Neural progenitor cell (in vitro differentiated cells): ENCODE measurements at places on chromosomes 4 and X. TPM values are rescaled to one million over a fixed set of nuclear protein-coding genes. Genes with fewer than 3 reads are reported as not detected.

DNA sequence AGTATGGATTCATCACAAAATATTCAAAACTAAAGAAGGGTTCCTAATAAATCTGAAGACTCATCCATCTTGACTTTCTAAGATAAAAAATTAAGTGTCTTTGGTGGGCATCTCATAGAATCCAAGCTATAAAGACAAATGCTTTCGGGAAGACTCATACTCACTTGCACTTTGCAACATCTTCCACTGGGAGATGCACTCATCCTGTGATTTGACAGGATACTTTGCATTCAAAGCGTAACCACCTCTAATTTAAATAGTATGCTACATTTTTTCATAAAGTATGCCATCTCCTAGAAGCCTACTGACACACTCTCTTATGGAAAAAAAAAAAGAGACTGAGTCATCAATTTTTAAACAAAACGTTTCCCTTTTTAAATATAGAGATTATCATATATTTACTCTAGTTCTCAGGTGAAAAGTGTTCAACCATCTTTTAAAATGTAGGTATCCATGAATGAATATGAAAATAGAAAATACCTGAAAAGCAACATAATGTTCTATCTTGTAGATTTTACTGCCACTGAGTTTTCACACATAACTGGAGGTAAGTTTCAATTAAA lies 119.6 kb downstream of the KLHL13 start:
- DNase-seq, result no peak
- no peak overlapping the region for H3K27ac ChIP-seq
- H3K36me3 ChIP-seq, result no peaks in the 10 kb centered on the region
- H3K4me1 ChIP-seq, result no peaks in the 10 kb centered on the region
- no peaks in the 10 kb centered on the region for H3K27me3 ChIP-seq

GRCh38 chr4:151206241-151207005 lies 70.5 kb upstream of the PRSS48 start:
- no peak overlapping the region for H3K27ac ChIP-seq
- DNase-seq, result no peak
- H3K36me3 ChIP-seq, result no peaks in the 10 kb centered on the region
- H3K4me1 ChIP-seq, result no peaks in the 10 kb centered on the region
- no peak overlapping the region for H3K4me3 ChIP-seq
- no peaks in the 10 kb centered on the region for H3K27me3 ChIP-seq

DNA sequence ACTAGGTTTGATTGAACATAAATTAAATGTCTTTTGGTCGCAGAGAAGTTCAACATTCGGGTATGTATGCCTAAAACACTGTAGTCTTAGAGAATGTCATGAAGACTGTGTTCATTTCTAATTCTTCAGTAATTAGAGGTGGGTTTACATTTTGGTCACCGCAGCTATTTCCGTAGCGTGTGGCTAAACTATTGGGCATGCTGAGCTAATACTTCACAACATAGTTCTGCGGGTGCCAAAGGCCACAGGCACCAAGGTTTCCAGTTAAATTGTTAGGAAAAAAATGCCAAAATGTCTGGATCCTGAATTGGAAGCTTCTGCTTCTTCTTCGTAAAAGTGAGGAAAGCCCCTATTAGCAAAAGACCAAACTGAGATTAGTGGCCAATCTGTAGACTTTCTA lies 25.1 kb downstream of the SMIM31 start:
- no peak overlapping the region for H3K4me3 ChIP-seq
- H3K36me3 ChIP-seq, result no peaks in the 10 kb centered on the region
- H3K27me3 ChIP-seq, result no peaks in the 10 kb centered on the region
- H3K27ac ChIP-seq, result no peak overlapping the region
- peaks cover 12% of the 10 kb centered on the region for H3K4me1 ChIP-seq

- no peaks in the 10 kb centered on the region for H3K36me3 ChIP-seq
- no peak for DNase-seq
- no peaks in the 10 kb centered on the region for H3K4me1 ChIP-seq
- no peaks in the 10 kb centered on the region for H3K27me3 ChIP-seq
- H3K4me3 ChIP-seq, result no peak overlapping the region
- H3K27ac ChIP-seq, result no peak overlapping the region
Observed at GRCh38 chr4:108099838-108100237, 68.9 kb downstream of the LEF1 start.

- no peaks in the 10 kb centered on the region for H3K36me3 ChIP-seq
- peaks cover 60% of the 10 kb centered on the region for H3K27me3 ChIP-seq
- H3K4me3 ChIP-seq, result no peak overlapping the region
- no peak overlapping the region for H3K27ac ChIP-seq
Observed at GRCh38 chrX:120306630-120307029, 4.6 kb downstream of the TMEM255A start.

- no peaks in the 10 kb centered on the region for H3K27me3 ChIP-seq
- peaks cover 14% of the 10 kb centered on the region for H3K4me1 ChIP-seq
- H3K36me3 ChIP-seq, result no peaks in the 10 kb centered on the region
- DNase-seq, result peak; percentile 18
- H3K4me3 ChIP-seq, result peak overlapping the region; percentile 42
Observed at GRCh38 chr4:68906780-68907137, 44.8 kb downstream of the UGT2A3 start.

GRCh38 chrX:25805744-25806143 lies 332.4 kb upstream of the MAGEB18 start:
- no peaks in the 10 kb centered on the region for H3K36me3 ChIP-seq
- no peak for DNase-seq
- H3K27ac ChIP-seq, result no peak overlapping the region
- no peaks in the 10 kb centered on the region for H3K27me3 ChIP-seq

- no peaks in the 10 kb centered on the region for H3K27me3 ChIP-seq
- no peak overlapping the region for H3K27ac ChIP-seq
Observed at GRCh38 chr4:112585977-112586736, 50.6 kb downstream of the ZGRF1 start.

DNA sequence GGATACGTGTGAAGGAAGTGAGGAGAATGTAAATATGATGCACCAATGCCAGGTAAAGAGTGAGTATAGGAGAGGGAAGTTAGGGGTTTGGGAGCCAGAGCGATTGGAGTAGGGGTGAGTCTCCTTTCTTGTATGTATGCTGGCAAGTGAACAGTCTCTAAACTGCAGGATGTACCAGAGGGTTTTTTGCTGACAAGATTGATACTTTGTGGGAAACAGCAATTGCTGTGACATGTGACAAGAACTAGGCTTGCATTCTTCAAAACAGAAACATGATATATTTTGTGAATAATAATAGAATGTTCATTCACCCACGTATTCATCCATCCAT lies 706 bp downstream of the CHIC1 start:
- no peak overlapping the region for H3K27ac ChIP-seq
- H3K27me3 ChIP-seq, result no peaks in the 10 kb centered on the region
- no peak for DNase-seq
- peak overlapping the region; percentile 51 for H3K4me3 ChIP-seq

- no peaks in the 10 kb centered on the region for H3K27me3 ChIP-seq
- DNase-seq, result no peak
Observed at GRCh38 chr4:66653937-66654336, 891.4 kb downstream of the CENPC start.

DNA sequence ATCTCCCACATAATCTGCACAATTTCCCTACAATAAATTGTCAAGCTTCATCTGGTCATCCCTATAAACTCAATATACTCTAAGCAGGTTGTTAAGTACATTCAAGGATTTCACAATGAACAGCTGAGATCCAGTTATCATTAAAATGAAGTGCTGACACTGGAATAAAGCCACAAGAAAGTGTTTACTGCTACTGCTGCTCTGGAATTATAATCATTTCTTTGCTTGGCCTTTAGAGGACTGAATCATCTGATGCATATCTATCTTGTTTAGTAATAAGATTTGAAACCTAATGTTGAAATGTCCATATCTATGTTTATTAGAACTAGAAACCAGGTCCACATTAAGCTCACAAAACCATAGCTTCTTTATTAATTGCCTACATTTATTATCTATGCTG lies 338.6 kb upstream of the ZFP42 start:
- DNase-seq, result no peak
- H3K4me1 ChIP-seq, result no peaks in the 10 kb centered on the region
- H3K27me3 ChIP-seq, result no peaks in the 10 kb centered on the region
- no peaks in the 10 kb centered on the region for H3K36me3 ChIP-seq
- H3K4me3 ChIP-seq, result no peak overlapping the region

- H3K27ac ChIP-seq, result no peak overlapping the region
- H3K27me3 ChIP-seq, result no peaks in the 10 kb centered on the region
- DNase-seq, result no peak
- H3K36me3 ChIP-seq, result no peaks in the 10 kb centered on the region
- no peak overlapping the region for H3K4me3 ChIP-seq
Observed at GRCh38 chrX:100973411-100973810, 3.9 kb downstream of the ARL13A start.

GRCh38 chr4:38109896-38110295 lies 149.7 kb downstream of the PTTG2 start:
- peak; percentile 84 for DNase-seq
- H3K27ac ChIP-seq, result peak overlapping the region; percentile 32
- H3K4me1 ChIP-seq, result peaks cover 54% of the 10 kb centered on the region
- no peaks in the 10 kb centered on the region for H3K36me3 ChIP-seq
- no peak overlapping the region for H3K4me3 ChIP-seq

DNA sequence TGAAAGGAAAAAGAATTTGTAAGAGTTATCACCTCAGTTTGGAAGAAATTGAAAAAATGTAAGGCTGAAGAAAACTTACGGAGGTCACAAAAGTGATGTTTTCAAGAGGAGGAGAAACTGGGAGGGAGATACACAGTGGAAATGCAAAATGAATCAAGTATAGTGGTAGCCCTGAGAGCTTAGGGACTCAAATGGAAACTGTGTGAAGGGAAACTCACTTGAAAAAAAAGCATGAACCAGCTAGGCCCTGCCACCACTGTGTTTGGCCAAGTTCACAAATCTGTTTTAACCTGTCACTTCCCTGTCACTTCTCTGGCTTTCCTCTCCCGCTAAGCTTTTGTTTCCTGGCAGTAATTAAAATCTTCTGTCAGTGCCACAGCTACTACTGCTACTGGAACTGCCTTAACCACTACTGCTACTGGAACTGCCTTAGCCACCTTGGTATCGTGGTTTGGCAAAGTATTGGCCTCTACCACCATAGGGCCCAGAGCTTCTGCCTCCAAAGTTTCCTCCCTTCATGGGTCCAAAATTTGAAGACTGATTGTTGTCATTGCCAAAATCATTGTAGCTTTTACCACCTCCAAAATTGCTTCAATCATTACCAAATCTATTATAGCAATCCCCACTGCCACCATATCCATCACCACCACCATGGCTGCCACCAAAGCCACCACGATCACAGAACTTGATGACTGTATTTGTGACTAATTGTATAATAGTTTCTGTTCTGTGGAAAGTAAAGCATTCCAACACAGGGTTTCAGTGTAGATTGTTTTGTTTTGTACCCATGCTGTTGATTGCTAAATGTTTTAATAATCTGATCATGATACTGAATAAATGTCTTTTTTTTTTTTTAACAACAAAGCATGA lies 41.5 kb downstream of the SMARCA5 start:
- H3K27ac ChIP-seq, result no peak overlapping the region
- DNase-seq, result no peak
- H3K27me3 ChIP-seq, result peaks cover 6% of the 10 kb centered on the region
- H3K4me1 ChIP-seq, result no peaks in the 10 kb centered on the region

- no peak overlapping the region for H3K4me3 ChIP-seq
- H3K27me3 ChIP-seq, result no peaks in the 10 kb centered on the region
- H3K27ac ChIP-seq, result no peak overlapping the region
- no peak for DNase-seq
Observed at GRCh38 chrX:44401151-44401550, 57.7 kb upstream of the EFHC2 start.

DNA sequence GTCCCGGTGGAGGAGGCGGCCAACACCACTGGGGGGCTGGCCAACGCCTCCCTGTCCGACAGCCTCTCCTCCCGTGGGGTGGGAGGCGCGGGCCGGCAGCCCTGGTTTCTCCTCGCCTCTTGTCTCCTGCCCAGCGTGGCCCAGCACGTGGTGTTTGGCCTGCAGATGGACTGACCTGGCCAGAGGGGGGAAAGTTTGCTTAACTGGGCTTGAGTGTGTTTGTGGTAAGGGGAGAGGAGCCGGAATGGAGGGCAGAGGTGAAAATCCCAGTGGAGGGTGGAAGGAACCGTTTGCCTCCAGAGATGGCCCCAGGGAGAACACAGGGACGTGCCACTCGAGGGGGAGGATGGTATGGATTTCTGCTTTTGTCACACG lies 27.6 kb downstream of the NYX start:
- H3K4me3 ChIP-seq, result no peak overlapping the region
- no peaks in the 10 kb centered on the region for H3K36me3 ChIP-seq
- no peak for DNase-seq
- H3K27ac ChIP-seq, result peak overlapping the region; percentile 93

DNA sequence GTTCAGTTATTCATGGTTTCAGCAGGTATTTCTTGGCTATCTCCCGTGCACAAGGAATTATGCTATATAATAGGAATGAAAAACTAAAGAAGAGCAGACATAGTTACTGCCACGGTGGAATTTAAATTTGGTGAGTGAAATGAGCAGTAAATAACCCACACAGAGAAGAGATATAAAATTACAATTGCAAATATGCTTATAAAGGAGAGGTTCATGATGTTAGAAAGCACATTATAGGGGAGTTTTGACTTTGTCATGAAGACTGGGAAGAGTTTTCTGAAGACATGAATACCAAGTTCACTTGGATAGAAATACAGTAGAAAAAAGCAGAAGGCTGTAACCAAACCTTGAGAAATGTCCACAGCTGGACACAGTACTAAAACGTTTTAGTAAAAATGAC lies 712.0 kb upstream of the AADAT start:
- no peak for DNase-seq
- H3K4me3 ChIP-seq, result no peak overlapping the region
- H3K27ac ChIP-seq, result no peak overlapping the region
- H3K4me1 ChIP-seq, result no peaks in the 10 kb centered on the region
- no peaks in the 10 kb centered on the region for H3K36me3 ChIP-seq

DNA sequence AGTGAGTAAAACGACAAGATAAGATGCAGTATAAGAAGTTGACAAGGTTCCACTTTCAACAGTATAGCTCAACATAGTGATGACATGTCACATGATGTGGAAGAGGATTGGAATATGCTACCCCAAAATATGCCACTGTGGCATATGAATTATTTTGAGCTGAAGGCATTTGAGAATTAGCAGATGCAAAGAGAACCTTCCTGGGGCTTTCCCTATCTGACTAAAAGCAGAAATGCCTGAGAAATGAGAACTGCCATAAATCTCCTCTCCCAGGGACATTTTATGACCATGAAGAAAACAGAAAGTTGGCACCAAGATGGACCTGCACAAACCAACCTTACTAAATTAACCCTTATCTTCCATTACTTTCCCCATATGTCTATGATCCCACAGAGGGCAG lies 24.8 kb downstream of the CDKN2AIP start:
- no peaks in the 10 kb centered on the region for H3K36me3 ChIP-seq
- no peak for DNase-seq
- H3K27ac ChIP-seq, result no peak overlapping the region
- H3K27me3 ChIP-seq, result no peaks in the 10 kb centered on the region

CXCL8 gene
- not detected in 2 replicates for total RNA-seq

HPSE gene
- 0.28 and 0.73 TPM in 2 replicates for total RNA-seq

F9 gene
- total RNA-seq, result not detected in 2 replicates

AMER1 gene
- total RNA-seq, result 6.7 and 7.8 TPM in 2 replicates

ZXDA gene
- not detected in 2 replicates for total RNA-seq

CXCL11 gene
- total RNA-seq, result not detected in 2 replicates

ZNF280C gene
- 33.1 and 41.8 TPM in 2 replicates for total RNA-seq

TLR1 gene
- total RNA-seq, result 0.03 TPM in 1 of 2 replicates, not detected in the other

GRID2 gene
- total RNA-seq, result 0.17 and 0.74 TPM in 2 replicates
